ENCODE measurements at places on chromosomes 6 and 20. TPM values are rescaled to one million over a fixed set of nuclear protein-coding genes. Genes with fewer than 3 reads are reported as not detected.

ADGRF5 gene
- 44.5 TPM for total RNA-seq

GRCh38 chr6:157898169-157898568 lies 75.1 kb downstream of the SNX9 start:
- no peak overlapping the region for H3K4me3 ChIP-seq
- DNase-seq = no peak
- no peaks in the 10 kb centered on the region for H3K27me3 ChIP-seq
- no peaks in the 10 kb centered on the region for H3K36me3 ChIP-seq
- H3K27ac ChIP-seq = no peak overlapping the region
- H3K4me1 ChIP-seq = no peaks in the 10 kb centered on the region

DNA sequence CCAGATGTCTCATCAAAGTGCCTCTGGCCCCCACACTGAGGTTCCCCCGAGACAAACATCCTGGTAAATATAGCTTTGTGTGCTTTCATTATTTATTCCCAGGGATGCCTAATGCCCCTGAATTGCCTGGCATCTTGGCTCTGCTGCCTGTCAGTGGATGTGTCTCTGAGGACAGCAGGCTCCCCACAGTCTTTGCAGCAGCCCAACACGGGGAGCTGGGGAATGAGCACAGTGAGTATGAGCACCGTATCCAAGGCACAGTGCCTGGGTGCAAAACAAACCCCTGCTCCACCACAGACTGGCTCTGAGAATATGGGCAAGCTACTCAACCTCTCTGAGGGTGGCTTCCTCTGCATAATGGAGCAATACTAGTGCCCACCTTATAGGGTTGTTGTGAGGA lies 165.9 kb downstream of the PTPRT start:
- H3K4me3 ChIP-seq = no peak overlapping the region
- no peaks in the 10 kb centered on the region for H3K4me1 ChIP-seq
- no peaks in the 10 kb centered on the region for H3K36me3 ChIP-seq
- DNase-seq = no peak
- H3K27me3 ChIP-seq = no peaks in the 10 kb centered on the region

C6orf58 gene
- not detected for total RNA-seq

DNA sequence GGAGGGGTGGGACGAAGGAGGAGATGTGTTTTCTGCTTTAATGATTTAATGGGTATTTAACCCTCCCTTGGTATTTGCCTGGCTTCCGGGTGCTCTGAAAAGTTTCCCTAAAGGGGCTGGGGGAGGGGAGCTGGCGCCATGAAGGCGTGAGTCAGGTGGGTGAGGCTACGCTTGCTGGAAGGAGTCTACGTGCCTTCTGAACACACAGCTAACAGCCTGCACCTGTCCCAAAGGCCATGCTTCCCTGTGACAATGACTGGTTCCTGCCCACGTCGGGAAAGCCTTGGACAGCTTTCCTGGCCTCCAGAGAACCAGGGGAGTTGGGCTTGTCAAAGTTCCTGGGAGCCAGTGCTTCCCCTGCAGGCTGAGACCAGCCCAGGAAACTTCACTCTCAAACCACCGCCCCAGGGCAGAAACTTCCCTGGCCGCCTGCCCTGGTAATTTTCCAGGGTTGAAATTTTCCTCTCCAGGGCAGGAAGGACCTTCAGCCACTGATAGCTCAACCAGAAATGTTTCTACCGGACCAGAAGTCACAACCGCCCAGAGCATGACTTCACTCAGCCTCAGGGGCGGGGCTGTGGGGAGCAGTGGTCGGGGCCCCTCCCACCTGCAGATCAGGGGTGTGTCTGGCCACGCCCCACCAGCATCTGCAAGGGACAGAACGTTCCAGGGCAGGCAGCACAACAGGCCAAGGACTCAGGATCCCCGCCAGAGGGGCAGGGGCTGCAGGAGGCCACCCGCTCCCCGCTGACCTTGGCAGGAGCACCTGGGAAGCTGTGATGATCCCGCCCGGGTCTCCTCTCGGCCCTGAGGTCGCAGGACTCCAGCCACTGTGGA lies 18.6 kb upstream of the SLCO4A1 start:
- peaks cover 32% of the 10 kb centered on the region for H3K4me1 ChIP-seq
- peak; percentile 89 for DNase-seq
- H3K27ac ChIP-seq = peak overlapping the region; percentile 88
- H3K36me3 ChIP-seq = no peaks in the 10 kb centered on the region

- peaks cover 7% of the 10 kb centered on the region for H3K36me3 ChIP-seq
- DNase-seq = no peak
- H3K27ac ChIP-seq = no peak overlapping the region
- H3K4me1 ChIP-seq = peaks cover 6% of the 10 kb centered on the region
Measured at GRCh38 chr20:16432466-16433292, 140.6 kb downstream of the KIF16B start.

CAPN11 gene
- total RNA-seq = 0.42 TPM

DNA sequence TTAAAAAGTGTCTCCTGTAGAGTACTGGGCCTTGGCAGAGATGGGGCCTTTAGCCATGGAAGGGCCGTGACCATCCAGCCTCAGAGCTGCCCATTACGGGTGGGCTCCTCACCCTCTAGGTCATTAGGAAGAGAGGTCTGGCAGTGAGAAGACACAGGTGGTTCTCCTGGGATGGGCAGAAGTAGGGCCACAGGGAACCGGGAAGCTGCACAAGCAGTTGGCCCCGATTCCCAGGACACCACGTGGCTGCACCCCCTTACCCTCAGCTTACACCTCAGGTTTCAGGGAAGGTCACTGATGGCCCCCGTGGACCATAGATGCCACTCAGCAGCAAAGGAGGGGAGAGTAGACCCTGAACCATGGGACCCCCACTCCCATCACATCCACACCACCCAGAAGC lies 1.6 kb downstream of the RAET1G start:
- no peak overlapping the region for H3K4me3 ChIP-seq
- no peaks in the 10 kb centered on the region for H3K36me3 ChIP-seq
- no peaks in the 10 kb centered on the region for H3K27me3 ChIP-seq
- no peak for DNase-seq
- peaks cover 15% of the 10 kb centered on the region for H3K4me1 ChIP-seq

DNA sequence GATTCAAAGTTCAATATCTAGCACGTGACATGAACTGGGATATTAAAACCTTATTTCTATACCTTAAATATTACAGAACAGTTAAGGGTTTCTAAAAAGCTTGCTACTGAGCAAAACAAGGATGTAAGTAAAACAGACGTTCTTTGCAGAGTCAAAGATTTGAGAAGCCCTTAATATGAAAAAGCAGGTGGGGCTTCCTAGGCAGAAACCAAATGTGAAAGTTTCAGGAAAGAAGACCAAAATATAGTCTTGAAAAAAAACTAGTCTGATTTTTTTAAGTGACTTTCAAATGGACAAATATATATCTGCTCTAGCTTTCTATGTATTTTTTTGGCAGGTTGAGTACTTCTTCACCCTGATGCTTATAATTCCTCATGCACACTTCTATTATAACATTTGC lies 63.2 kb downstream of the TNFRSF21 start:
- no peak overlapping the region for H3K27ac ChIP-seq
- no peaks in the 10 kb centered on the region for H3K36me3 ChIP-seq
- H3K4me1 ChIP-seq = peaks cover 17% of the 10 kb centered on the region
- H3K27me3 ChIP-seq = no peaks in the 10 kb centered on the region
- no peak overlapping the region for H3K4me3 ChIP-seq

DNA sequence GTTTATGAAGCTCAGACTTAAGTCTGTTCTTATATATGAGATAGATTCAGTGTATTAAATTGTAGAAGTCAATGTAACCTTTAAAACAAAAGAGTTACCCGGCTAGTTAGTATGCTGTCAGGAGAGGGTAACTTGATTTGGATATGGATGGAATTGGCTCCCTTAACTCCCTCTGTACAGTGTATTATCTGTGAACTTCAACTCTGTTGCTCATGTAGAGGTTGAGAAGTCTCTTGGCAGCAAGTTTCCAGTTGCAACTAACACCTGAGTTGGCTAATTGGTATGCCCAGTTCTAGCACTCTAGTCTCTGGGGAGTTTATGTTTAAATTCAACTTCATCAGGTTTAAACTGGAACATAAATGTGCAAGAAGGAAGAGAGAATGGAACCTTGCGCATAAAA lies 111.0 kb downstream of the NCOA3 start:
- no peak overlapping the region for H3K27ac ChIP-seq
- no peaks in the 10 kb centered on the region for H3K27me3 ChIP-seq
- peaks cover 17% of the 10 kb centered on the region for H3K4me1 ChIP-seq
- H3K36me3 ChIP-seq = no peaks in the 10 kb centered on the region
- no peak overlapping the region for H3K4me3 ChIP-seq

DNA sequence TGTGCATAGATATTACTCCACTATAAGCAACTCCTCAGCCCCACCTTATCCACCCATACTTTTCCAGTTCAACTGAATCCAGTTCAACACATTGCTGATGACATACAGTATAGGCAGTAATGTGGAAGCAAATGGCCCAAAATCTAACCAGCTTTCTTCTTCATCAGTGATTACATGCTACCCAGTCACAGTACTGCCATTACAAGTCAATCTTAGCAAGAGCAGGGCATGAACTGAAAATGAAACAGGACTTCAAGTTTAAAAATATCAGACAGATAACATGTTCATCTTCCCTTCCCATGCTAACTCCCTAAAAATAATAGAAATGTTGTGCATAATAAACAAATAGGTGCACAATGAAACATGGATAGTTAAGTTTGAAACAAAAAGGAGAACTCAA lies 19.2 kb downstream of the RRAGD start:
- DNase-seq = no peak
- H3K4me1 ChIP-seq = peaks cover 24% of the 10 kb centered on the region
- H3K4me3 ChIP-seq = no peak overlapping the region
- H3K36me3 ChIP-seq = no peaks in the 10 kb centered on the region
- H3K27ac ChIP-seq = no peak overlapping the region

BAG2 gene
- total RNA-seq = 7.4 TPM

CLPSL1 gene
- total RNA-seq = not detected

B3GAT2 gene
- not detected for total RNA-seq

- no peaks in the 10 kb centered on the region for H3K4me1 ChIP-seq
- H3K27ac ChIP-seq = no peak overlapping the region
- DNase-seq = no peak
- H3K4me3 ChIP-seq = no peak overlapping the region
- no peaks in the 10 kb centered on the region for H3K36me3 ChIP-seq
Measured at GRCh38 chr20:38181207-38181801, 16.2 kb upstream of the TGM2 start.

FBXO5 gene
- total RNA-seq = 0.78 TPM

SLC52A3 gene
- 0.36 TPM for total RNA-seq

- H3K27me3 ChIP-seq = no peaks in the 10 kb centered on the region
- no peak overlapping the region for H3K4me3 ChIP-seq
- H3K4me1 ChIP-seq = peaks cover 4% of the 10 kb centered on the region
- DNase-seq = no peak
- H3K36me3 ChIP-seq = no peaks in the 10 kb centered on the region
Measured at GRCh38 chr20:50737352-50737751, 6.0 kb downstream of the PARD6B start.

- H3K27ac ChIP-seq = no peak overlapping the region
- H3K36me3 ChIP-seq = no peaks in the 10 kb centered on the region
- no peaks in the 10 kb centered on the region for H3K4me1 ChIP-seq
- H3K4me3 ChIP-seq = no peak overlapping the region
- no peaks in the 10 kb centered on the region for H3K27me3 ChIP-seq
- no peak for DNase-seq
Measured at GRCh38 chr6:130314271-130314670, 51.5 kb upstream of the TMEM200A start.

TAGAP gene
- total RNA-seq = 0.25 TPM

- no peaks in the 10 kb centered on the region for H3K36me3 ChIP-seq
- DNase-seq = no peak
- no peaks in the 10 kb centered on the region for H3K27me3 ChIP-seq
- peak overlapping the region; percentile 52 for H3K27ac ChIP-seq
- H3K4me3 ChIP-seq = no peak overlapping the region
Measured at GRCh38 chr6:14880677-14881076, 365.2 kb upstream of the JARID2 start.

GRCh38 chr6:99491171-99491570 lies 24.1 kb downstream of the USP45 start:
- H3K4me1 ChIP-seq = no peaks in the 10 kb centered on the region
- no peaks in the 10 kb centered on the region for H3K36me3 ChIP-seq
- no peaks in the 10 kb centered on the region for H3K27me3 ChIP-seq
- no peak overlapping the region for H3K4me3 ChIP-seq
- H3K27ac ChIP-seq = no peak overlapping the region

BRD2 gene
- total RNA-seq = 62.5 TPM

CDSN gene
- not detected for total RNA-seq

DNA sequence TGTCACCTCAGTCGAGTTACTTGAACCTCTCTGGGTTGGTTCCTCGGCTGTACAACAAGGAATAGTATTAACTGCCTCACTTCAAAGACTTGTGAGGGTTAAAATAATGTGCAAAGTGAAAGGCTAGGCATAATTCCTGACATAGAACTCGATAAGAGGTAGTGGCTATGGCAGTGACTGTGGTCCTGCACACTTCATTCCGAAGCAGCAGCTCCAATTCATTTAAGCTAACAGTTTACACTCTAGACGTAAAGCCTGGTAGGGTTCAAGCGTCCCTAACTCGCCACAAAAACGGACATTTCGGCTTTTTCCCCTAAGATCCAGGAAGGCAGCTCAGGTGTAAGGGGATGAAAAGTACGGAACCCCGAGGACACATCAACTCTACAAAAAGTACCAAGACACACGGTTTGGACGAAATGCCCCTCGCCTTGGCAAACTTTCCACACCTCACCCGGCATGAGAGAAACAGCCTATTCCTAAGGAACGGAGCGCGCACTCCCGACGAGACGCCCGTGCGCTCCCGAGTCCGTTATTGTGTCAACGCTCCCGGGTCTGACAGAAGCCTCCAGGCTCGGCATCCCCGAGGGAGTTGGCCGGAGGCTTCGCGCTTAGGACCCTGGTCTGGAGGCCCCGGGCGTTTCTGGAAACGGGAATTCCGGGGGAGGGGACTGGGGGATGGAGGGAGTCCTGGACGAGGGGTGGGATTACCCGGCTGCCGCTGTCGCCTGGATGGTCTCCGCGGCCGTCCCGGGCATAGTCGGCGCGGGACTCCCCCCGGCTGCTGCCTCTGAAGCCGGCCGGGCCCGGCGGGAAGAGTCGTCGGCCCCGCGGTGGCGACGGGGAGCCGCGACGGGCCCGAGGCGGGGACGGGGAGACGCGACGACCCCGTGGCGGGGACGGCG lies 937 bp downstream of the ZNF318 start:
- peak overlapping the region; percentile 86 for H3K27ac ChIP-seq
- H3K4me1 ChIP-seq = peaks cover 17% of the 10 kb centered on the region
- peak; percentile 28 for DNase-seq
- peak overlapping the region; percentile 98 for H3K4me3 ChIP-seq
- H3K36me3 ChIP-seq = no peaks in the 10 kb centered on the region

SLC35B2 gene
- total RNA-seq = 15.8 TPM

Data from gastrocnemius medialis (tissue), 4 donors.